ENCODE measurements at places on chromosomes 6 and 20.

DNA sequence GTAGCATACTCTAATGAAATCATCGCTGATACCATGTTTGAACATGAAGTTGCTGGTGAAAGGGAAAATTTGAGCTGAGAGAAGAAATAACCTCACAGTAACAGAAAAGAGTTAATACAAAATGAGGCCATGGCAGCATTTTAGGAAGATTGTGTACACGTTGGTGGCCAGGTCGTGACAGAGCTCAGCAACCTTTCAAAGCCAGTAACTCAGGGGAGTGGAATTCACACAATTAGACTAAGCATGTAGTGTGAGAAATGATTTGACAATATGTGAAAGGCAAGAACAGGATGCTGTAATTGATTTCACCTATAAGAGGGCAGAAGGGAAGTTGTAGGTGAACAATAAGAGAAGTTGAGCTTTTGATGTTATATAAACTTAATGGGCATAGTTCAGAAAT lies 246.3 kb downstream of the OGFRL1 start:
- DNase-seq: no peak

DNA sequence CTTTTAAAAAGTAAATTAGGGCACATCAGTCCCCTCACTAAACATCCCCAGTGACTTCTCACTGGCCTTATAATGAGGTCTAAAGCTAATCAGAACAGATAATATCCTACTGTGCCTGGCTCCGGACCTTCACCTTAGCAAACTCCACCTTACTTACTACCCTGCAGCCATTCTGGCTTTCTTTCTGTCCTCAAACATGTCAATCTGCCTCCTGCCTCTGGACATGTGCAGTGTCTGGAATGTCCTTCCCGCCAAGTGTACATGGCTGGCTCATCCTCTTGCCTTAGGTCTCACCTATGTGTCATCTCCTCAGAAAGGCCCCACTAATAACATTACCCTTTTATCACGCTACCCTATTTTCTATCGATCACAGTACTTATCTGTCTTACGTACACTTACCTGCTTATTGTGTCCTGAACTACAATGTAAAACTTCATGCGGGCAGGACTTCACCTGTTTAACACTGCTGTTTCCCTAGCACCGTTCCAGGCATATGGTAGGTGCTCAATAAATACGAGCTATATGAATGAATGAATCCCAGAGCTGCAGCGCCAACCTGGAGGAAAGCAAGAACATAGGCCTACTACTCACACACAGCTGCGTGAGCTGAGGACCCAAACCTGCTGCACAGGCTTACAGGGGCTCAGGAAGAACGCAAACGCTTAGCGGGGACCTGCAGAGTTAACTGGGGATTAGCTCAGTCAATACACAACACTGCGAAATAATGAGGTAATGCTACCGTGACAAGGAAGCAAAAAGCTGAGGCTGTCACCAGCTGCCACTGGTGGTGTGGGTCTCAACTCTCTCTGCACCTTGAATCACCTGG lies 991 bp downstream of the UQCC2 start:
- no peak for DNase-seq

DNA sequence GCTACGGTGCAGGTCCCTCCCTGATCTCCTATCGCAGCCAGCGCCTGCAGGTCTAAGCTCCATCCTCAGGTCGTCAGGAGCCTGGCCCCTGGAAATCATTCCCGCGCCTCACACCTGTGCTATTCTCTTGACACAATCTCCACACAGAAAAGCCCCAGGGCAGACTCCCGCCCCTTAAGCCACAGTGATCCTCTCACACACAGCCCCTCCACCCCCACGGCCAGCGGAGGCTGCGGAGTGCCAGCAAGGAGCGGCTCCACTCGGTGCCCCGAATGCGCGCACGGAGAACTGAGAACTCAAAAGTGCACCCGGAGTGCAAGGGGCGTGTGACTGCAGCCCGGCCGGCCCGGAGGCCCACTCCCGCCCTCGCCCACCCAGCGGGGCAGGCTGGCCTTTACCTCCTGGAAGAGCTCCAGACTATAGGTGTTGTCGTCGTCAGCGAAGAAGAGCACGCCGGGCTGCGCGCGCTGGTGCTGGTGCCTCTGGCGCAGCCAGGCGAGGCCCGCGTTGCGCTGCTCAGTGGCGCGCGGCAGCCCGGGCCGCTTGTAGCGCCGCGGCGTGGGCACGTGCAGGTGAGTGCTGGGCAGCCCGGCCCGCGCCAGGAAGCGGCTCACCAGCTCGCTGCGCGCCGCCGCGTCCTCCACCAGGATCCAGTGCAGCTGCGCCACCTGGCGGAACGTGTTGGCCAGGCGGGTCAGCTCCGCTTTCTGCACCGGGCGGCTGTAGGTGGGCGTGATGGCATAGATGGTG lies 1.2 kb downstream of the B3GAT2 start:
- peak; percentile 65 for DNase-seq

DNA sequence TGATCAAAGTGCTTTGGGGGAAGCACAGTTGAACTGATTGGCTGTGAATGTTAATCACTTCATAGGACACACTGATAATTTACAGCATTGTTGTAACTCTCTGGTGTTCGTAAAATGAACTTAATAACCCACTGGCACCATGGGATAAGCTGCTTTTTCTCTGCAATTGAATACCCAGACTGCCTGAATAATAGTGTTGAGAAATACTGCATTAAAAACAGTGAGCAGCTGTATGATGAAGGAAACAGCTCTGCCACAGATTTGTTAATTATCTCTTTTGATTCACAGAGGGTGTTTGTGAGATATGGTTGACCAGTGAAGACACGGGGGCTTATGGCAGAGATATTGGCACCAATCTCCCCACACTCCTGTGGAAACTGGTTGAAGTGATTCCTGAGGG lies 420.9 kb downstream of the CDKAL1 start:
- no peak for DNase-seq

- DNase-seq: no peak
Measured at GRCh38 chr20:23279836-23280235, 70.8 kb upstream of the NXT1 start.

DNA sequence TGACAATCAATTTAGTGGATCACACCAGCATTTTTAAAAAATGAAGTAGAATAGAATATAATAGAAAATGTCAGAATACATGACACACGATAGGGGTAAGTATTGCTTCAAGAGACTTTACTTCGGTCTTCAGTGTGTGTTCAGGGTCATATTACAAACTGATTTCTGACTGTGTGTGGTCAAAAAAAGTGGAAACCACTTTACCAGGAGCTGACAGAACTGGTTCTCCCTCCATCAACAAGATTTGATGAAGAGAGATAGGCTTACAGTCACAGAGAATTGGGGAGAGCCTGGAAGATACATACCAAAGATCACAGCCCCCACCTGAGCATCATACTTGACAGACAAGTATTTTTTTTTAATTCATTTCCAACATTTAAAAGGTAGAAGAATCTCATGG lies 21.7 kb downstream of the ARMC2 start:
- no peak for DNase-seq

- DNase-seq: no peak
Measured at GRCh38 chr6:125587666-125588632, 161.5 kb upstream of the HEY2 start.

- DNase-seq: no peak
Measured at GRCh38 chr6:5084360-5084780, 771 bp upstream of the PPP1R3G start.

DNA sequence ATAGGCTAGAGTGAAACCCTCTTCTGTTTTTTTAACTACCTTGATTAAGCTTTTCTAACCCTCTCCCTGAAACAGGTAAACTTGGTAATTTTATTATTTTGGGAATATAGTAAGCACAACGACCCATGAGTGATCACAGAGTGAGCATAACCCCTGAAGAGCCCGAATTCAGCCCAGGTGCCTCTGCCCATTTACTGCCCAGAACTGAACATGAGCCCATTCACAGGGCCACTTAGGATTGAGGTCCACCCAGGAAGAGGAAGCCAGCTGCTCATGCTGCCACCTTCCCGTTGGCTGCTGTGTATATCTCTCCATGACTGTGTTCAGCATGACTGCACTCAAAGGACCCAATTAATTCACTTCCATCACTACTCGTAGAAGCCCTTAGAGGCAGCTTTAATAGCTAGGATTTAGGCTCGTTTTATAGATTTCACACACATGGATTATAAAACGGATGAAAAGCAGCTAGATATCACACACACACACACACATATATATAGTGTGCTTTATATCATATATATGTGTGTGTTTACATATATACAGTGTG lies 8.3 kb upstream of the PDE10A start:
- DNase-seq: no peak

DNA sequence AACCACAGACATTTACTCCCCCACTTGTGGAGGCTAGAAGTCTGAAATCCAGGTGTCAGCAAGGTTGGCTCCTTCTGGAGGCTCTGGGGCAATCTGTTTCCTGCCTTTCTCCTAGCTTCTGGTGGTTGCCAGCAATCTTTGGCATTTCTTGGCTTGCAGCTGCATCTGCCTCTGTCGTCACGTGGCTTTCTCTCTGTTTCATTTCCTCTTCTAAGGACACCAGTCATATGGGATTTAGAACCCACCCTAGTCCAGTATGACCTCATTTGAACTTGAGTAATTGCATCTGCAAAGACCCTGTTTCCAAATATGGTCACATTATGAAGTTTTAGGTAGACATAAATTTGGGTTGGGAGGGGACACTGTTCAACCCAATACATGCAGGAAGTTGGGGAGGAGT lies 56.2 kb upstream of the EPB41L1 start:
- no peak for DNase-seq

DNA sequence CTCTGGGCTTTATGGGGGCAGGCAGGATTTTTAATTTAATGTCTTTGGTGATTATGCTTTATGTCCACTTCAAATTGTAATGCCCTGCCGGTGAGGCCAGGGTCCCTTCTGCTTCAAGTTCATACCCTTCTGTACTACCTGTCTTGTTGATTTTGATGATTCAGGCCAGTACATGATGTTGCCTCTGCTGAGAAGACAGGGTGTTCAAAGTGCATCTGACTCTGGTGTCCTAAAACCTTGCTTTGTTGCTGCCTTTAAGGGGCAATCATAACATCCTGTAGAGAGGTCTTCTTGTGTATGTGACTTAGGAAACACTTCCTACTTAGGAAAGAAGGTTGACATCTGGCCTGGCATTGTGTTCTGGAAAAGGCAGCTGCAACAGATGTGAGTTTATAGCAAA lies 113.2 kb downstream of the TMEM170B start:
- DNase-seq: no peak

GRCh38 chr20:53174454-53174853 lies 202.3 kb downstream of the TSHZ2 start:
- no peak for DNase-seq

GRCh38 chr6:44645276-44645675 lies 257.8 kb downstream of the CDC5L start:
- DNase-seq: no peak

DNA sequence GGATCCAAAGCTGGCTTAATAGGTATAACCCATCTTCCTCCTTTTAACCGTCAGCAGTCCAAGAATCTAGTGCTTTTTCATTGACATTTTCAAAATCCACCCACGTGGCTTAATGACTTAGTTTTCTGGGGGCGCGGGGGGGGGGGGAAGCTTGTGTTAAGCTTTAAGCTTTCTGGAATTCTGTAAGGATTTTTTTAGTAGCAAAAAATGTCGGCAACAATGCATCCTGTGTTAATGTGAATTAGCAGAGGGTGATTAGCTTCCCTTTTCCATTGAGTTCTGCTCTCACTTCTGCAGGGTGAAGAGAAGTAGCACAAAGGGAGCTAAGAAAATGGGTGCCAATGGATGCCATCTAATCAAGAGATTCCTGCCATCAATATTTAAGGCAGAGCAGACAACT lies 348.2 kb downstream of the SAMD5 start:
- no peak for DNase-seq

GRCh38 chr6:14035071-14035847 lies 82.3 kb upstream of the CD83 start:
- no peak for DNase-seq

DNA sequence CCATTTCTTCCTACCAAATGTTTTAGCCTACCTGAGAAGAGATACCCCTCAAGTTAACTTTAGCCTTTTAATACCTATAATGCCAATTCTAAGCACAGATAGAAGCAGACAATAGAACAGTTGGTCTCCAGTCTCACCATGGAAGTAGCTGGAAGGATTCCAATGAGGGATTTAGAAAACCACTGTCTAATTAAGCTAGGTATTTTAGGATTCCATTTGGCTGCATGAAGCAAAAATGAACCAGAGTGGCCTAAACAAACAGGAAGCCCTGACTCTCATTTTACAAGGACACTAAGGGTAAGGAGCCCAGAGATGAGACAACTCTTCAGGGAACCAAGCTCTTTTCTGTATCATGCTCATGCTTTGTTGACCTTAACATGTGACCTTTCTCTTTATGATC lies 199.2 kb downstream of the ALDH8A1 start:
- DNase-seq: no peak

DNA sequence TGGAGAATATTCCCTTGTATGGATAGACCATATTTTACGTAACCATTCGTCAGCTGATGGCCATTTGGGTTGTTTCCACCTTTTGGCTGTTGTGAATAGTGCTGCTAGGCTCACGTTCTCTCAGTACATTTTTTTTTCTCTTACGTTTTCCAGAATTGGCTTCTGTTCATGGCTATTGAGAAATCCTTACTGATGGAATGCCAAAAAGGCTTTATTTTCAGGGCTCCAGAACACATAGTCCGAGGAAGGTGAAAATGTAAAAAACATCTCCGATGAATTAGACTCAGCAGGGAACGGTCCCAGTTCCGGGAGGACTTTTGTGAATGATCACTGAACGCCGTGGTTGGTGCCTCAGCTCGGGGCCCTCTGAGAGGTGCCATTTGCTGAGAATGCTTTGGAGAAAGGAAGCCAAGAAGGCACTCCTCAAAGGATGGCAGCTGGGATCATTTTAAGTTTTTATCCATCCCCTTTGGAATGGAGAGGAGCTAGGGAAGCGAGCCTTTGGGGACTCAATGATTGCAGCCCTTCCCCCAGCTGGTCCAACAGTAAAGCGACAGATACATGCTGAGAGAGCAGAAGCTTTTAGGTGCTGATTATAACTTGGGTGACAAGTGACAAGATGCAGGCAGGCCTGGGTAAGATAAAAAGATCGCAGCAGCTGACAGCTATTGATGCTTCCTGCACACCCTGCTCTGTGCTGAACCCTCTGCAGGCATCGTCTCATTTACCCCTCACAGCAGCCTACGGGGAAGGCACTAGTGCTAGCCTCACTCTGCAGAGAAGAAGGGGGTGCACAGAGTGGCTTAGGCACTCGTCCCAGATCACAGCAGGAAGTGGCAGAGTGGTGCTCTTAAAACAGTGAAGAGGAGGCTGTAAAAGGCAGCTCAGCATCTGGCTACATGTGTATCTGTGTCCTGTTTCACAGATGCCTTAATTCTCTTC lies 133.4 kb upstream of the KCNG1 start:
- no peak for DNase-seq

DNA sequence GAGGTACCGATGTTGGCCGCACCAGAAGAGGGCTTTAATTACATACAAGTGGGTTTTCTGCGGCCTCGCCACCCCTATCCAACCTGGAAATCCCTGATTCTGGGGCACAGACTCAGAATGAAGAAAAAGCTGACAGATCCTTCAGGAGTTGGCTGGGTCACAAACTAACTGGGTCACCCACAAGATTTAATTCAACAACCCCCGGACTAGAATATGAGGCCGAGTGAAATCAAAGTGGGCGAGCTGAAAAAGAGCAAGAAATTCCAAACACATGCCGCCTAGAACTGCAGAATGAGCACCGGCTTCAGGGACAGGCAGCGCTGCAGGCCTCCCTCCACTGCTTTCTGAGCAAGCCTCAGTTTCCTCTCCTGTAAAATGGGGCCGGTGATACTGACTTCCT lies 30.0 kb downstream of the GRM4 start:
- DNase-seq: no peak

- no peak for DNase-seq
Measured at GRCh38 chr20:57315083-57315975, 14.3 kb upstream of the SPO11 start.

All from tibial nerve (tissue), 4 donors.